CD4-positive, alpha-beta T cell treated with Interleukin-2 at 100 ng/mL for 4 hours (primary cell): ENCODE measurements at places on chromosomes 7 and 10.

DNA sequence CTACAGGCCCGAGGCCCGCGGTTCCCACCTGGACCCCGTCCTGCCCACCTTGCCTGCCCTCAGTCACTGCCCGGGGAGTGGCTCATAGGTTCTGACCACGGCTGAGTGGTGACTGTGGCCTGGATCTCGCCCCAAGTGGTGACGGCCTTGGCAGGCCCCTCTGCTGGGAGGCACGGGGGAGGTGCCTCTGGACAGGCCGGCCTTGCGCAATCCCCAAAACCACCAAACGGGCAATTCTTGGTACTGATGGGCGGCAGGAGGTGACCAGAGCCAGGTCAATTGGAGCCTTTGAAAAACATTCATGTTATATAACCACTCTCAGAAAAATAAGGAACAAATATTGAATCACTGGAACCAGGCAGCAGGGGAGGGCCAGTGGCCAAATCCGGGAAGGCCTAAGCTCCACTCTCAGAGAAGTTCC is 83.4 kb downstream of the PRKAG2 start:
- DNase-seq: no peak

GRCh38 chr10:121823993-121824463 is 103.8 kb downstream of the ATE1 start:
- DNase-seq: peak; percentile 24

DNA sequence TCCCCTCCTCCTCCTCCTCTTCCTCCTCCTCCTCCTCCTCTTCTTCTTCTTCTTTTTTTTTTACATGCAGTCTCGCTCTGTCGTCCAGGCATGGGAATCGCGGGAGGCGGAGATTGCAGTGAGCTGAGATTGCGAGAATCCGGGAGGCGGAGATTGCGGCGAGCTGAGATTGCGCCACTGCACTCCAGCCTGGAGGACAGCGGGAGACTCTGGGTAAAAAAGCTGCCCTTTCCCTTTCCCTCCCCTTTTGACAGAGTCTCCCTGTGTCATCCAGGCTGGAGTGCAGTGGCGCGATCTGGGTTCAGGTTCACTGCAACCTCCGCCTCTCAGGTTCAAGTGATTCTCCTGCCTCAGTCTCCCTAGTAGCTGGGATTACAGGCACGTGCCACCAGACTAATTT is 168.1 kb upstream of the MALRD1 start:
- no peak for DNase-seq

GRCh38 chr7:155337946-155338631 is 40.4 kb downstream of the INSIG1 start:
- DNase-seq: no peak

GRCh38 chr10:116875897-116876296 is 26.6 kb downstream of the ENO4 start:
- DNase-seq: no peak

- DNase-seq: no peak
Observed at GRCh38 chr7:55250313-55250712, 114.8 kb upstream of the LANCL2 start.

- DNase-seq: no peak
Observed at GRCh38 chr7:159056737-159057136, 87.9 kb downstream of the VIPR2 start.

DNA sequence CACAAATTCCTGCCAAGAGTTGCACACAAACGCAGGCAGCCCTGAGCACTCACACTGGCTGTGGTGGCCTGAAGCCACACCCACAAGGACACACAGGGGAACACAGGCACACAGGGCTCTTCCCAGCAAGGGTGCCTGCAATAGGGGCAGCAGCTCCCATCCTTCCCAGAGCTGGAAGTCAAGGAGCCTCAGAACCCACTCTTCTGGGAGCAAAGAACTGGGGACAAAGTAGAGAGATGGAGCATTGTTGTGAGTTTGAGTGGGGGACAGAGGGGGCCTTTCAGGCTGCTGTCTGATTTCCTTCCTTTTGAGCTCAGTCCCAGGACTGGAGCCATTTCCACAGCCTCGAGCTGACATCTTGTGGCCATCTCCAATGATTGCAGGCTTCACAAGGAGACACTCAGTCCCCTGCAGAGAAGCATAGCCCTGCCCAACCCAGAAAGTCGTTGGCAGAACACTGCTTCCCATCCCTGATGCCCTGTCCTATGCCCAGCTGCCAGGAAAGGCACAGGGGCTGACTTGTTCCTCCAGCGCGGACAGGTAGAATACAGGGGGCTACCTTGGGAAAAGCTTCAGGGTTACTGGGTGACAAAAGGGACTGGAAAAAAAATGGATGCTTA is 34.4 kb upstream of the SLF2 start:
- no peak for DNase-seq

GRCh38 chr10:4686644-4686996 is 139.4 kb upstream of the AKR1E2 start:
- no peak for DNase-seq

- no peak for DNase-seq
Observed at GRCh38 chr7:128379900-128380479, 18.5 kb upstream of the PRRT4 start.

DNA sequence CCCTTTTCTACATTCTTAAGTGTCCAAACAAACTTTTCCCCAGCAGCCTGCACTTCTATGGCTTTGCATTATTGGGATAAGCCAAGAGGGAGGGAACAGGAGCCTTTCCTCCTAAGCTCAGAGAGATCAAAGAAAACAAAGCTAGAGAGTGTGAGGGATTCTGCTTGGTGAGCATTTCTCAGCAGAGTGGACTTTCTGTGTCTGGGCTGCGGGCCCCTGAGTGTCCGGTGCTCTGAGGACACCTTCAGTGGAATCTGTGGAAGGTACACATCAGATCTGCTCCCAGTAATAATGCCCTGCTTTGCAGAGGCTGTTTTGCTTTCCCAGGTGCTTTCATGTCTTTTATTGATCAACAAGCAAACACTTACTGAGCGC is 50.2 kb downstream of the KCNMA1 start:
- DNase-seq: no peak

- DNase-seq: no peak
Observed at GRCh38 chr7:24384362-24385030, 100.5 kb downstream of the NPY start.

- DNase-seq: no peak
Observed at GRCh38 chr10:109992485-109992884, 15.3 kb upstream of the ADD3 start.
